Stimulated activated CD8-positive, alpha-beta memory T cell treated with anti-CD3 and anti-CD28 coated beads, Interleukin-12 subunit alpha, Interleukin-12 subunit beta, amount 100 ng/mL, for 1 hour (primary cell): ENCODE measurements at places on chromosomes 13 and 19.

GRCh38 chr13:95954266-95954665 is 98.9 kb downstream of the UGGT2 start:
- DNase-seq = no peak

DNA sequence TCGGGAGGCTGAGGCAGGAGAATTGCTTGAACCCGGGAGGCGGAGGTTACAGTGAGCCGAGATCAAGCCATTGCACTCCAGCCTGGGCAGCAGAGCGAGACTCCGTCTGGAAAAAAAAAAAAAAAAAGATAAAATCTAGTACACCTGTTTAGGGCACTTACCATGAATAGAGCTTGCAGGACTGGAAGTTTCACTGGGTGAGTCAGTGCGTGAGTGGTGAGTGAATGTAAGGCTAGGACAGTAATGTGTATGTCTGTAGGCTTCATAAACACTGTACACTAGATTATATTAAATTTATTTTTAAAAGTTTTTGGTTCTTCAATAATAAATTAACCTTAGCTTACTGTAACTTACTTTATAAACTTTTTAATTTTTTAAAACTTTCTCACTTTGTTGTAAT is 22.9 kb downstream of the PPP5C start:
- DNase-seq = no peak

DNA sequence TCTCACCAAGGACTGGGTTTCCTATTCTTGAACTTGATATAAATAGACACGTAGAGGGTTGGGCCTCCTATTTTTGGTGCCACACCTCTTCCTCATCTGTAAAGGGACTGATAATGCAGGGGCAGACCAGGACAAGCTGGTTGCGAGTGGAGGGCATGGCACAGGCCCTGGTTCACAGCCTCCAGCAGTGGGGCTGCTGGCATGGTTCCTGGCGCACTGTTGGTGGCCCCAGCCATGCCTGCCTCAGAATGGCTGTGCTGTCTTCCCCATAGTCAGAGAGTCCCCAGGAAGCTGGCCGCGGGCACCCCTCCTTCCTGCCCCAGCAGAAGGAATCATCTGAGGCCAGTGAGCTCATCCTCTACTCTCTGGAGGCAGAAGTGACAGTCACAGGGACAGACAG is 10.5 kb upstream of the OVOL3 start:
- no peak for DNase-seq

GRCh38 chr19:46887240-46887782 is 26.5 kb downstream of the ARHGAP35 start:
- no peak for DNase-seq

DNA sequence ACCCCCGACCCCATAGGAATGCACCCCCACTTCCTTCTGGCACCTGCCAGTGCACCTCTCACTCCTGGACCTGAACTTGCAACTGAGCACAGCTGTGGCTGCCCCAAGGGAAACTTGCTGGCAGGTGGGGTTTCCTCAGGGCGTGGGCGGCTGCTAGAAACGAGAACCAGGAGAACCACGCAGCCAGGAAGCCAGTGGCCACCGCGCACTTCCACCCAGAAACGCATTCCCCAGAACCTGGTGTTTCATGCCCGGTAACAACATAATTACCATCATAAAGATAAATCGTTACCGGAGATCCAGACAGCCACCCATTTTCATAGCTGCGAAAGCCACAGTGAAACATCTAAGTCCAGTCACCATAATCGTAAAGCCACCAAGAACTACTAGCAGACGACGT is 75.2 kb upstream of the C13orf46 start:
- no peak for DNase-seq

DNA sequence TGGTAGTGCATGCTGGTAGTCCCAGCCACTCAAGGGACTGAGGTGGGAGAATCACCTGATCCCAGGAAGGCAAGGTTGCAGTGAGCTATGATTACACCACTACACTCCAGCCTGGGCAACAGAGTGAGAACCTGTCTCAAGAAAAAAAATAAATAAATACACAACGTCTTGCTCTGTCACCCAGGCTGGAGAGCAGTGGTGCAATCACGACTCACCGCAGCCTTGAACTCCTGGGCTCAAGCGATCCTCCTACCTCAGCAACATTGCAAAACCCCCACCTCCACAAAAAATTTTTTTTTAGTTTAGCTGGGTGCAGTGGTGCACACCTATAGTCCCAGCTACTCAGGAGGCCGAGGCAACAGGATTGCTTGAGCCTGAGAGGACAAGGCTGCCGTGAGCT is 8.8 kb downstream of the TPM4 start:
- DNase-seq = no peak

- no peak for DNase-seq
Measured at GRCh38 chr19:10510301-10510802, 6.9 kb downstream of the S1PR5 start.

DNA sequence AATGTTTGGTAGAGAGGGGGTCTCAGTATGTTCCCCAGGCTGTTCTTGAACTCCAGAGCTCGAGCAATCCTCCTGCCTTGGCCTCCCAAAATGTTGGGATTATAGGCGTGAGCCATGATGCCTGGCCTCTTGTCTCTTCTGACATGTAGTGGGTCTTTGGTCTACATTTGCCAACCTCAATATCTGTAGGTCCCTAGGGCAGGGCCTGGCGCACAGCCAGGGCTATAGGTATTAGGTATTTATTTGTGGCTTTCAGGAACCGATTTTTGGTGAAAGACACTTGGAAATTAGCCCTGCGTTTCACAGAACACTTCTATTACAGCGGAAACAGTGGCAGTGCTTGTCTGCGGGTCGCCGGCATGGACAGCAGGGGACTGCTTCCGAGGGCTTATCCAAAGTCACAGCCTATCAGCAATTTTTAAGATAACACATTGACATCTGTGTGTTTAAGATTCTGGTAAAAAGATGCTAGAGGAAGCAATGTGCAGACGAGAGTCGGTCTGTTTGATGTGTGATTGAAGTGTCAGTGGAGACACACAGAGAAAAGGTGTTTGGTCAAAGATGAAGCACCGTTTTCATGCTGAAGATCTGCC is 14.5 kb downstream of the ZNF536 start:
- DNase-seq = no peak

DNA sequence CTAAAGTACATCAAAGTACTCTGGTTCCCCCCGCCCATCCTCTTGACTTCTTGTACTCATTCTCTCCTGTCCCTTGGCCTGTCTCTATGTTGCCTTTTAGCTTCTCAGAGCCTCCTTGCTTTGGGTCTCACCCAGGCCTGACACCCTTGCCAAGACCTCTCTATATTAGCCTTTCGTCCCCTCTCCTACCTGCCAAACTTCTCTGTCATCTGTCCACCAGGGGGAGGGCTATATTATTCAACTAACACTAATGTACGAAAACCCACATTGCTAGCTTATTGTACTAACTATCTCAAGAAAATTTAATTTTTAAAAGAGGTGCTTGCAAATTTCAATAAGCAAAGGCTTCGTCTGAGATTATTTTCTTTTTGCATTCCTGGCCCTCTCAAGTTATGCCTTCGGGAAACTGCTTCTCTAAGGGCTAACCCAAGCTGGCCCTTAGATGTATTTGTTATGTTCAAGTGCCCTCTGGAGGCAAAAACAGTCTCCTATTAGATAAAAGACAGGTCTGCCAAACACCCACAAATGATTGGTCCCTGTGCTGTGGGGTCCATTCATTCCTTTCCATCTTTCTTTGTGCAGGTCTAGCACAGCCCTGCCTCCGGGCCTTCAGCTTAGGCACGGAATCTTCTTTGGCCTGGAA is 6.3 kb upstream of the MRPS31 start:
- no peak for DNase-seq

DNA sequence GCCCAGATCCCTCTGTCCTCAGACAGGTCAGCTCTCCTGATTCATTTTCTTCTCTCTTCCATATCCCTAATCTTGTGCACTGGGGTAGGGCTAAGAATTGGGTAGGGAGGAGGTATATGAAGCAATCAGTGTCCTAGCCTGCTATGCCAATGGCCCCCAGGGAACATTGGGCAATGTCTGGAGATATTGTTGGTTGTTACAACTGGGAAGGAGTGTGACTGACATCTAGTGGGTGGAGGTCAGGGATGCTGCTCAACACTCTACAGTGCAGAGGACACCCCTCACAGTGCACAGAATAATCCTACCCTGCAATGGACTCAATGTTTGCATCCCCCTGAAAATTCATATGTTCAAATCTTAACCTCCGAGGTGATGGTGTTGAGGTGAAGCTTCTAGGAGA is 57.5 kb downstream of the CPAMD8 start:
- no peak for DNase-seq

- DNase-seq = no peak
Measured at GRCh38 chr19:30222992-30223865, 149.0 kb upstream of the ZNF536 start.

DNA sequence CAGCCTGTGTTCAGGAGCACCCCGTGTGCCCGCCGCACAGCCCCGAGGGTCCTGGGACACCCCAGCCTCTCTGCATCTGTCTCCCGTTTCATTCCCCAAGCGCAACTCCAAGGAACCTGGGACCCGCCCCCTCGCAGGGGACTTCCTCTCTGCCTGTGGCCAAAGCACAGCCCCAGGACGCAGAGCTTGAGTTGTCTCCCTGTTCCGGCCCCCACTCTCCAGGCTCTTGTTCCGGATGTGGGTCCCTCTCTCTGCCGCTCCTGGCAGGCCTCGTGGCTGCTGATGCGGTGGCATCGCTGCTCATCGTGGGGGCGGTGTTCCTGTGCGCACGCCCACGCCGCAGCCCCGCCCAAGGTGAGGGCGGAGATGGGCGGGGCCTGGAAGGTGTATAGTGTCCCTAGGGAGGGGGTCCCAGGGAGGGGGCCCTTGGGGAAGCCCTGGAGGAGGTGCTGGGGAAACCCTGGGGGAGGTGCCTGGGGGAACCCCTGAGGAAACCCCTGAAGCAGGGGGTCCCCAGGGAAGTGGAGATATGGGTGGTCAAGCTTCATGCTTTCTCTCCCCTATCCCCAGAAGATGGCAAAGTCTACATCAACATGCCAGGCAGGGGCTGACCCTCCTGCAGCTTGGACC is 1.3 kb downstream of the HCST start:
- DNase-seq = peak; percentile 86

GRCh38 chr13:85995788-85996418 is 196.7 kb upstream of the SLITRK6 start:
- DNase-seq = no peak
